Tibial nerve (tissue), 4 donors: ENCODE measurements at places on chromosomes 4 and X. TPM values are rescaled to one million over a fixed set of nuclear protein-coding genes. Genes with fewer than 3 reads are reported as not detected.

- no peak for DNase-seq
- H3K27ac ChIP-seq = no peak overlapping the region
- no peaks in the 10 kb centered on the region for H3K36me3 ChIP-seq
- H3K4me3 ChIP-seq = no peak overlapping the region
- no peaks in the 10 kb centered on the region for H3K4me1 ChIP-seq
These were observed 48.0 kb downstream of the UBE2K start for GRCh38 chr4:39745920-39746319.

- no peak overlapping the region for H3K27ac ChIP-seq
- H3K36me3 ChIP-seq = no peaks in the 10 kb centered on the region
- no peak overlapping the region for H3K4me3 ChIP-seq
These were observed 61.8 kb downstream of the LRRC66 start for GRCh38 chr4:51958199-51958968.

DNA sequence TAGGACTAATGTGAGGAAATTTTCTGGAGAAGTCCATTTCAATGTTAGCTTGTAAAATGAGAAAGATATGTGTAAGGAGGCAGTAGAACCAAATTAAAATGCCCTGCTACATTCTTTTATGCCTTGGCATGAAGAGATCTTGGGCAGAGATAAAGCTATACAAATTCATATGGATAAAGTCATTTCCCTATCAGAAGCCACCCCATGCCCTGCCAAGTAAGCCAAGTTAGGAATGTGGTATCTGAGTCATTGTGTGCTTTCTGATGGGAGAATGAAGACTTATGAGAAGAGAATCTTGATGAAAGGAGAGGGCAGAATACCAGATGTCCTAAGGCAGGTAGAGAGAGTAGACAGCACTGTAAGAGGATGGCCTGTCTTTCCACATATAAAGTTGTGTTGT lies 83.7 kb downstream of the TEX13A start:
- H3K4me1 ChIP-seq = no peaks in the 10 kb centered on the region
- no peak overlapping the region for H3K4me3 ChIP-seq
- no peak overlapping the region for H3K27ac ChIP-seq
- H3K27me3 ChIP-seq = no peaks in the 10 kb centered on the region
- no peaks in the 10 kb centered on the region for H3K36me3 ChIP-seq
- DNase-seq = no peak

GRCh38 chr4:80343887-80344286 lies 8.4 kb downstream of the CFAP299 start:
- DNase-seq = no peak
- no peak overlapping the region for H3K27ac ChIP-seq
- H3K27me3 ChIP-seq = no peaks in the 10 kb centered on the region
- H3K36me3 ChIP-seq = no peaks in the 10 kb centered on the region
- no peaks in the 10 kb centered on the region for H3K4me1 ChIP-seq

RTL5 gene
- 14.7 TPM for total RNA-seq

PDGFRA gene
- total RNA-seq = 103 TPM
